Stimulated activated CD8-positive, alpha-beta memory T cell treated with anti-CD3 and anti-CD28 coated beads, Interleukin-4, amount 100 ng/mL, for 1 hour (primary cell): ENCODE measurements at places on chromosomes 16 and 17.

- no peak for DNase-seq
These were observed 58.1 kb downstream of the IQCK start for GRCh38 chr16:19776147-19776546.

GRCh38 chr17:31558748-31559583 is 167.5 kb downstream of the RAB11FIP4 start:
- peak; percentile 16 for DNase-seq

GRCh38 chr16:1923299-1924034 is 5.3 kb upstream of the HS3ST6 start:
- no peak for DNase-seq

GRCh38 chr17:40936976-40937375 is 470 bp downstream of the KRT23 start:
- no peak for DNase-seq

DNA sequence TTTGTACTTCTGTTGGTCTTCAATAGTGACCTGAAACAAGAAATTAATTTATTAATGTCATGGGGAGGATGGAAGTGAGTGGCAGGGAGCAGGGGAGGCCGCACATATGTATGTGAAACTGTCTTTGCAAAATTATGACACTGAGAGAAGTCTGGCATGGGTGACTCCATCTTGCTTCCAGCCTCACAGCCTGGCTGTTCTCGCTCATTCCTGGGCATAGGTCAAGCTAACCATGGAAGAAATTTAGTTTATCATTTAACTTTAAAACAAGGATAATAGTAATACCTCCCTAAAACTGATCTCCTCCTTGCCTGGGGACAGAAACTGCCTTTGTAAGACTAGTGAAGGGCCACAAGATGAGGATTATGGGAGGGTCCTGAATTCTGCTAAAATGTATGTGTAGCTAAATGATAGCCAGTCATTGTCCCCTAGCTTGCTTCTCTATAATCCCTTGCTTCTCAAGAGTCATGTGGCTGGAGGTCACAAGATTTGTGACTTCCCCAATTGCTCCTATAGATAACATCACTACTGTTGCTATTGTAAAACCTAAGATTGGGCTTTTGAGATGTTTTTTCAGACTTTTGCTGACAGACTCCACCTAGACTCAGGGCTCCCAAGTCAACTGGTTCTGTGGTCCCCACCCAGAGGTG is 126.0 kb downstream of the HS3ST3A1 start:
- DNase-seq: no peak

GRCh38 chr16:17261197-17261858 is 209.4 kb downstream of the XYLT1 start:
- DNase-seq: no peak

GRCh38 chr16:29662000-29662728 is 883 bp upstream of the SPN start:
- no peak for DNase-seq

DNA sequence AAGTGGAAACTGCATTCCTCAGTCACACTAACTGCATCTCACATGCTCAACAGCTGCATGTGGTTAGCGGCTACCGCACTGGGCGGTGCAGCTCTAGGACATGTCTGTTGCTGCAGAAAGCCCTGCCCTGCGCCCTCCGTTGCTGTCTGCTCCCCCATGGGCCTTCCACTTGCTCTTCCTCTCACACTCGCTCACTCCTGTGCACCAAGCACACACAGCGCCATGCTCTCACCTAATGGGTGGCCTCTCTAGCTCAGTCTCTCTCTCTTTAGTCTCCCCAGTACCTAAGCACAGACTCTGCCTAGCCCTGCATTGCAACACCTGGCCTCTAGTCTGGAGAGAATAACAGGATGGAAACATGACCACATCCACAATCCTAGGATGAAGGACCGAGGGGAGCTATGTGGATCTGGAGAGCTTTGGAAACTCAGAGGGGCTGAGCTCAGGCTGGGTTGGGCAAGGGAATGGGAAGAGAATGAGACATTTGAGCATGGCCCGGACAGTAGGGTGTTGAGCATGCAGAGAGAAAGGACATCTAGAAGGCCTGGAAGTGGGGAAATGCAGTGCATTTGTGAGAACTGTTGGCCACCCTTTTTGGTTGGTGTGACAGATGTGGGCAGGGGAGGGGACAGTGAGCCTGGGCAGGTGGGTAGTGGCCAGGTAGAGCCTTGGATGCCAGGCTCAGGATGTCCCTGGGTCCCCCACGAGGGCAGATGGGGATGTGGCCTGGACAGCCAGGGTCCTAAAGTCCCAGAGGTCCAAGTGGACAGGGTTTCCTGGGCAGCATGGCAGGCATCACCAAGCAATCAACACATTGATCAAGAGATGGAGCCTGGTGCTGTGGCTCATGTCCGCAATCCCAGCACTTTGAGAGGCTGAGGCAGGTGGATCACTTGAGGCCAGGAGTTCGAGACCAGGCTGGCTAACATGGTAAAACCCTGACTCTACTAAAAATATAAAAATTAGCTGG is 16.1 kb downstream of the SGCA start:
- no peak for DNase-seq
